ENCODE measurements at places on chromosomes 1 and 21.

DNA sequence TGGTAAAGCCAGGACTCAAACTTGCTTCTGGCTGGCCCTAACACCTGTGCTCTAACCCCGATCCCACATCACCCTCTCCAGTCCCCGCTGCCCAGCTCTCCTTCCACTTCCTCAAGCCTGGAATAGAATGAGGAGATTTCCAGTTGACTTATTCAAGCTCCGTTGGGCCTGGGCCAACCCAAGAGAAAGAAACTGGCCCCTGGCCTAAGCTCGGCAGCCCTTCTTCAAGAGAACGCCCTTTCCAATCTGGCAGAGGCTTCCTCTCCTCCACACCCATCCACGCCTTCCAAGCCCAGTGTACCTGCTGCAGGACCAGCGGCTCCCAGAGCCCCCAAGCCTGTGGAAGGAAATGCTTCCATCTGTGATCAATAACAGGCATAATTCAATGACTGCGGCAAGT, 51.9 kb downstream of the LRRN2 start:
- DNase-seq, result no peak

DNA sequence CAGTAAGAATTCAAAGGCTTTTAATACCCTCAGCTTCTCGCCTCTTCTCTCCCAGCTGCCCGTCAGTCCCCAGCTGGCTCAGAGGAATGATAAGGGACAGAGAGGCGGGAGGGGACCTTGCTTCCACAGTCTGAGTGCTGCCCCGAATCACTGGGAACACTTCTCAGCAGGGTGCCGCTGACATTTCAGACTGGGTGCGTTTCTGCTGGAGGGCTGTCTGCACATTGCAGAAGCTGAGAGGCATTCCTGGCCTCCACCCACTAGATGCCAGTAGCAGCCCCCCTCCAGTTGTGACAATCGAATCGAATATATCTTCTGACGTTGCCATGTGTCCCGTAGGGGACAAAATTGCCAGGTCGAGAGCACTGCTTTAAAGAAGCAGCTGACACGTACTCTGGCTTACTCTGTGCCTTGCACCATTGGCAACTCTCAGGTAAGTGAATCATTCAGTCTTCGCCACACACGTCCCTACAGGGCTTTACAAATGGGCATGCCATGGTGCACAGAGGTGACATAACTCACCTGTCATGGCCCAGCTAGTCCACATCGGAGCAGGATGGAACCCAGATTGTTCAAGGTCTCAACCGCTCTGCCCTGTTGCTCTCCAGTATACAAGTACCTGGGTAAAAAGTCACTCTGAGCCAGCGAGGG, 23.9 kb downstream of the CTNNBIP1 start:
- DNase-seq, result no peak

GRCh38 chr21:35179990-35180540, 131.0 kb upstream of the RUNX1 start:
- no peak for DNase-seq

DNA sequence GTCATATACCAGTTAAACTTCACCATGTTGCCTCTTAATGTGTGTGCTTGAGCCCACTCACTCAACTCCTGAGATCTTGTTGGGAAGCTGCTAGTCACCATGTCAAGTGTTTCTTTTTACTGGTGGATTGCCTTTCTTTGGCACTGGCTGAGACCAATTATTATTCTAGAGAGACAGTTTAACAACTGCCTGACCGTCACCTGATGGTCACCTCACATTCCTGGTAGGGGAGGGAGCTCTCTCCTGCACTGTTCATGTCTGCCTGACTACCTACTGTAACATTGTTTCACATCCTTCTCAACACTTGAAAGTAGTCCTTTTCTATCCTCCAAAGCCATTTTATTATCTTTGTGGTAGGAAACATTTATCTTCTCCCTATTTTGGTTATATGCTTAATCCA, 172.3 kb downstream of the RWDD3 start:
- DNase-seq, result no peak

- no peak for DNase-seq
Observed at GRCh38 chr1:211831558-211832323, 1.2 kb upstream of the LPGAT1 start.

- peak; percentile 87 for DNase-seq
Observed at GRCh38 chr21:46038871-46039397, 57.4 kb downstream of the COL6A1 start.

DNA sequence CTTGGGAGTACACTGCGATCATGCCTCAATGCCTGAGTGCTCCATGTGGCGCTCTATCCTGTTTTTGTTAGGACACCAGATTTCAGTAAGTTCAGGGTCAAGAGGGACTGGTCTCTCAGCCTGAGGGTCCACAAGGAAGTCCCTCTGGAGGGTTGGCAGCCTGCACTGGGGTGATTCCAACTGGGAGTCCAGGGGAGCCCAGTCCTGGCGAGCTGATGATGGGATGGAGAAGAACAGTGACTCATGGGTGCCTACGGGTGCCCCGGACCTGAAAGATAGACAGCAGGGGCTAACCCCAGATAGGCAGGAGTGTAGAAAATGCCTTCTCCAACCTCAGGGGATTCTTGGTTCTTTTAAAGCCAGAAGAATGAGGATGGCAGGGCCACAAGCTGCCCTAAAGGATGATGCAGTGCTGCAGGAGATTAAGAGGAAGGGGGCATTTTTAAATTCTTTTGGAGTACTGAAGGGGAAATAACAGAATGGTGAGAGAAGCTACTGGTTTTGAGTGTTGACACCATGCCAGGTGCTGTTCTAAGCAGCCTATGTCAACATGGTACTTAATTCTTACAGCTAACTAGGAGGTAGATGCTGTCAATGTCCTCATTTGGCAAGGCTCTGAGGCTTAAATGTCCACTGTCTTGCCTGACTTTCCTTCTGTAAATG, 68.4 kb upstream of the TLR5 start:
- DNase-seq, result no peak

GRCh38 chr1:19877821-19878636, 4.2 kb upstream of the OTUD3 start:
- DNase-seq, result no peak

- no peak for DNase-seq
Observed at GRCh38 chr1:18351735-18352134, 129.0 kb upstream of the KLHDC7A start.

- DNase-seq, result no peak
Observed at GRCh38 chr1:52159033-52159789, 17.3 kb downstream of the ZFYVE9 start.

DNA sequence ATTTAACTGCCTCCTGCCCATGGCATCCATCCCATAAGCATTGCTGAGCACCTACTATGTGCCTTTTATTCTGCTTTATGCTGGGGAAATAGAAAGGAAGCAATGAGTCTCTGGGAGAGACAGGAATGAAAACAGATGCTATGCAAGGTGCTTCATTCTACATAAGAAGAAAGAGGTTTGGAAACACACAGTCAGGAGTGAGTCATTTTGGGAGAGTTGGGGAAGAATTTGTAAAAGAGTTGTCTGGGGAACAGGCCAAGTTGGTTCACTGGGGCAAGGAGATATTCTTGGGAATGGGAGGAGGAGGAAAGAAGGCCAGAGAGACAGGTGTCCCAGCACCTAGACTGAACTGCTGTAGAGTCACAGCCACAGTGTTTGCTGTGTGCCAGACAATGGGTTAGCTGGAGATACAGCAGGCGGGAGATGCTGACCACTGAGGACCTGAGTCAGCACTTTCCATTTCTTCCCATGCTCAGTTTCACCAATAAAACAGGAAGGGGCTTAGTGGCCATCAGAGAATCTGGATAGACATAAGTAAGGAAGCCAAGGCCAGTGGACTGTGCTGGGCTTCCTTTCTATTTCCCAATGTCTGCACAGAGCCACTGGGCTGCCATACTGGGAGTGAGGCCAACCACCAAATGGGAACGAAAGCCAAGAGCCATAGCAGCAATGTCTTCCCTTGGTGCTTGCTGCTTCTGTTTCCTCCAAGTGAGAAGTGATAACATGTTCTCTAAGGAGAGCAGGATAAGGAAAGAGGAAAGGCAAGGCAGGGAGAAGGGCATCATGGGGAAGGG, 187.7 kb upstream of the USP24 start:
- no peak for DNase-seq

DNA sequence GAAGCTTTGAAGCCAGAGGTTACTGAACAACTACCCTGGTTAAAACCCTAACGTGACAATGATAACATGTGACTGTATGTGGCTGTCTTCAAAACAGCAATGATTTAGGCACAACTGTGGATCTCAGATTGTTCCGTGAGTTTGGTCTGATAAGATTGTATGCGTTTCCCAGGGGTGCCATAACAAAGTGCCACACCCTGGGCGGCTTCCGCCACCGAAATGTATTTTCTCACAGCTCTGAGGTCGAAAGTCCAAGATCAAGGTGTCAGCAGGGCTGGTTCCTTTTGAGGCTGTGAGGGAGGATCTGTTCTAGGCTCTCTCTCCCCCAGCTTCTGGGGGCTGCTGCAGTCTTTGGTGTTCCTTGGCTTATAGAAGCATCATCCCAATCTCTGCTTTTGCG, 29.5 kb upstream of the ERG start:
- DNase-seq, result no peak

- peak; percentile 61 for DNase-seq
Observed at GRCh38 chr1:227793948-227794816, 21.3 kb upstream of the PRSS38 start.

GRCh38 chr1:203518541-203518940, 24.6 kb downstream of the OPTC start:
- DNase-seq, result no peak

GRCh38 chr1:50491142-50491541, 67.9 kb upstream of the DMRTA2 start:
- no peak for DNase-seq

DNA sequence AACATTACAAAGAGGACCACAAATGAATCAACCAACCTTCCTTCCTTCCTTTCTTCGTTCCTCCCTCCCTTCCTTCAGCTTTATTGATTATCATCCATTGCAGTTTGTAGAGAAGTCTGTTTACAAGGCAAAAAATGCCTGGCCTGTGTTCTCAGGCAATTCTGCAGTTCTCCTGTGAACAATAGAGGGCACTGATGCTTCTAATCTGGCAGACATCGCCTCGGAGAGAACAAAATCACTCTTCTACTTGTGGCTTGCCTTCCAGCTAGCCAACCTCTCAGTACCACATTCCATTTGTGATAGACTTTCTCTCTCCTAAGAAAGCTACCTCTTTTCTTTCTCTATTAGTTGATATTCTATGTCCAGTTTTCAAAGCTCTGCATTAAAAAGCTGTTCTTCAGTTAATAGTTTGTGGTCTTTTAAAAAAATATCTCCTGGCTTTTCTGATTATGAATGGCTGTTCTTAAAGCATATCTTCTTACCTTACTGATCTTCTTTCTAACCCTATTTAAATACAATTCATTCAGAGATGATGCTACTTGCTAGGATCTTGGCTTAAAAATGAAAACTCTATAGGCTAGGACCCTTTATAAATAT, 26.9 kb upstream of the ESRRG start:
- DNase-seq, result peak; percentile 15

DNA sequence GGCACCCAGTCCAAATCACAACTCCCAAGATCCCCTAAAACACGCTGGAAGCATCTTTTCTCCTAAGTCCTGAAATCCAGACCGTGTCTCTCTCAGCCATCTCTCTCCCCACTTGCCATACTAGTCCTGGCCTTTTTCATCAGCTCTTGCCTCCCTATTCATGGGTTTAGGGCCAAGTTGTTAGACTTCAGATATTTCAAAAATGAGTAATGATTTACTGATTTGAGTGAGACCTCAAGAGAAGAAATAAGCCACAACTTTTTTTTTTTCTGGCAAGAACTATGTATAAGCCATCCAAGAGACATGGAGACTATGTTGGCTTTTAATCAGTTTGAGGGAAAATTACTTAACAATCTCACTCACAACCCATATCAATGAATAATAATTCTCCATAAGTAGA, 62.5 kb downstream of the TBX15 start:
- no peak for DNase-seq

DNA sequence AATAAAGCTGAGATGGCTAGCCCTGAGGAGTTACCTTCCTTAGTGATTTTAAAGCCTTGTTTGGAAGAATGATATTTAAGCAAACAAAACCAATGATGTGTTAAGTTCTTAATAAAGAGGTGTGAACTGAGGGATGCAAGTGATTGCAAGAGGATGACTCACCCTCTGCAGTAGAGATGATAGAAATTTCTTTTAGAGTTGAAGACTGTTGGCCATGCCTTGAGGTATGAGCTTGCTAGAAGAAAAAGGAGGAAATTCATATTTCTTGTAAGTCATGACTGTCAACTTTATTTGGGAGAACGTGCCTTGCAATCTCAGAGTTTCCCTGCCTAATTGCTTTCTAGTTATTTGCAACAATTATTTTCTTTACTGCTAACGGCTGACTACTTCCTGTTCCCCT, 94.7 kb downstream of the PLA2G4A start:
- no peak for DNase-seq

DNA sequence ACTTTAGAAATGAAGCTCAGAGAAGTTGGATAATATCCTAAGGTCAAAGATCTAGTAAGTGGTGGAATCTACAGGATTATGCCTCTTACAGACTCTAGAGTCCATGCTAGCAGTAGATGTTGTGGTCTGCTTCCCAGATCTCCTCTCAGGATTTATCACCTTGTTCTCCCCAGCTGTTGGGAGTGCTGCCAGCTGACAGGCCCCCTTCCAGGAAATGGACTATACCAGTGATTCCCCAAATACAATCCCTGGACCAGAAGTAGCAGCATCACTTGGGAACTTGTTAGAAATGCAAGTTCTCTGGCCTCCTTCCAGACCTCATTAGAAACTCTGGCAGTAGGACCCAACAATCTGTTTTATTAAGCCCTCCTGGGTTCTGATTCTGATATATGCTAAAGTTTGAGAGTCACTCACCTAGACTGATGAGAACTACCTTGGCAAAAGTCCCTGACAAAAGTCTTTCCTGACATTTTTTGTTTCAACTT, 24.5 kb upstream of the NTNG1 start:
- DNase-seq, result no peak

- peak; percentile 65 for DNase-seq
Observed at GRCh38 chr1:26408604-26409003, 2.0 kb upstream of the LIN28A start.

DNA sequence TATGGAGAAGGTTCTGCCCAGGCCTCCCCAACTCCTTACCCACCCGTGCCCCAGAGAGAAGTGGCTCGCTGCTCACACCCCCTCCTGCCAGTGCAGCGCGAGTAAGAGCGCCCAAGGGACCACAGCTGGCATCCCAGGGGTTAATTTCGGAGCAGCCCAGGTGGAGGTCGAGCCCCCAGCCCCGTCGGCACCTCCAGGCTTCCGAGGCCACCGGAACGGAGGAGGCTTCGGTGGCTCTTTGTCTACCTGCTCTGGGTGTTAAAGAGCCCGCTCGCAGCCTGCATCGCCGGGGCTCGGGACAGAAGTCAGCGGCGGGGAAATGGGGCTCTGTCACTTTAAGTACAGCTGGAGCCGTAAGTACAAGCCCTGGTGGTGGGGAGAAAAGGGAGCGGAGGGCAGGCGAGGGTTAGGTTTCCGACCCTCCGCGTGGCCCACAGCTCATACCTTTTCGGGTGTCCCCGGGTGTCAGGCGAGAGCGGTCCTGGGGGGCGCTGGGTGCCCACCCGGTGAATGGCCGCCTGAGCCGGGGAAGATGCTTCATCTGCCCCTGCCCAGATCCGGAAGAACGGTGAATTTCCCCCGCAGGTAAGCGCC, 89.4 kb upstream of the IPO9 start:
- DNase-seq, result peak; percentile 70

GRCh38 chr1:200036619-200037270, 9.2 kb downstream of the NR5A2 start:
- no peak for DNase-seq

- DNase-seq, result no peak
Observed at GRCh38 chr1:103958699-103959098, 209.0 kb downstream of the AMY1C start.

GRCh38 chr1:151581451-151581850, 30.4 kb upstream of the SNX27 start:
- no peak for DNase-seq

Data from heart left ventricle (tissue), 16 donors.